Spleen (tissue), 13 donors: ENCODE measurements at places on chromosomes 5 and 9.
A peak's percentile ranks its signal among the peaks of the same experiment; 100 is the strongest.

DNA sequence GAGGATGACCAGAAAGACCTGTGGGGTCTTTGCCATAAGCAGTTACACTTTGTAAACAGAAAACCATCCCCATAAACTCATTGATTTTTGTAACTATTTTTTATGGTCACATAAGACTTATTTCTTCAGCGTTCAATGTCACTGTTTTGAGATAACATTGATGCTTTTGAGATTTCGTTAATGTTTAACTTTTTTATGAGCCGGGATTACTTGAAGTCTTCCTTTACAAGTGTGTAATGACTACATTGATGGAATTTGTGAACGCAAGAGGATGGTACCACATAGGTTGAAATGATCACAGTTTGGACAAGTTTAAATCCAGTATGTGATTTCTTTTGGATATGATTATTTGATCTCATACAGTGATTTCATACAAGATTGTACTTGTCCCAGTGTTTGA, 1.8 kb downstream of the SLC12A2 start:
- DNase-seq = no peak

GRCh38 chr5:169301986-169302385, 1.0 kb upstream of the SLIT3 start:
- DNase-seq = no peak

- no peak for DNase-seq
Measured at GRCh38 chr5:32153723-32154122, 20.4 kb downstream of the GOLPH3 start.

- DNase-seq = no peak
Measured at GRCh38 chr5:81253875-81254274, 20.8 kb downstream of the CKMT2 start.

DNA sequence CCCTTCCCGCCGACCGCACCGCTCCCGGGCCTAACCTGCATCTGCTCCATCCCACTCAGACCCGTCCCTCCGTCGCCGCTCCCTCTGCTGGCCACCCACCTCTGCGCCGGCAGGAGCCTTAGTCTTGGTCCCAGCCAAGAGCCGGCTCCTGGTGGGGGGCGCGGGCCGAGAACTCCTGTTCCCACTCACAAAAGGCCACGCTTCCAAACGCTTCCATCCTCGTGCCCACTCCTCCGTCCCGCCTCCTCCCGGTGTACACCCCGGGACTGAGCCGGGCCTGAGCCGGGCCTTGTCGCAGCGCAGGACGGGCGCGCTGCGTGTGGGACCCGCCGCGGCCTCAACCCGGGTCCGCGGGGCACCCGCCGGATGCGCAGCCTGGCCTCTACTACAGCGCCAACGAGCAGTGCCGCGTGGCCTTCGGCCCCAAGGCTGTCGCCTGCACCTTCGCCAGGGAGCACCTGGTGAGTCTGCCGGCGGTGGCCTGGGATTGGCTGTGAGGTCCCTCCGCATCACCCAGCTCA, 7.5 kb downstream of the ADAMTS13 start:
- DNase-seq = peak; percentile 82

GRCh38 chr5:9233035-9233434, 312.8 kb downstream of the SEMA5A start:
- no peak for DNase-seq

GRCh38 chr5:7813576-7813975, 37.4 kb downstream of the CFAP90 start:
- no peak for DNase-seq

DNA sequence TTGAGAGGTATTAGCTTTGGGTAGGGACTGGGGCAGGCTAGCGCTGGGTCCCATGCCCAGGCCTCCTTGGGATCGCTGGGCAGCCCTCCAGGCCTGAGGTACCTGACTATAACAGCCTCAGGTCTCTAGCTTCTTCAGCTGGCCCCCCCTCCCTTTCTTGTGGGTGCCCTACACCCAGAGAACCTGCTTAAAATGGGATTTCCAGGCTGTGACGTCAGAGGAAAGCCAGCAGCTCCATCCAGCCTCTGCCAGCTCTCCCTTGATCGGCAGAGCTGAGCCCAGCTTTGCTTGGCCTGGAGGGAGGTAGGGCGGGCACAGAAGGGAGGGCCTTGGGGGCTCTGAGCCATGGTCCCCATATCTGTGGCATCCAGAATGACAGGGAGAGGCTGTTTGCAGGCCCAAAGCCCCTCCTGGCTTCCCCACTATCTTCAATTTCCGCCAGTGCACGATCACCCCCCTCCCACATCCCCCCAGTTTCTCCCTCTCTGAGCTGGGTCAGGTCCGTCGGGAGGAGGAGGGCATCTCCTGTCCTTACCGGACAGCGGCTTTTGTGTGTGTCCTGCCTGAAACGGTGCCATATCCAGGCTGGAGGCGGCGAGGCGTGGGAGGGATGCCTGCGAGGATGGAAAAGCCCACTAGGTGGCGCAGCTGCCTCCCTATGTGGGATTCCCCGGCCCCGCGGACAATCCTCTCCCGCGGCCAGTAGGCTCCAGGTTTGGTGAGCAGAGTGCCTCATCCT, 10.8 kb downstream of the REEP2 start:
- peak; percentile 95 for DNase-seq

DNA sequence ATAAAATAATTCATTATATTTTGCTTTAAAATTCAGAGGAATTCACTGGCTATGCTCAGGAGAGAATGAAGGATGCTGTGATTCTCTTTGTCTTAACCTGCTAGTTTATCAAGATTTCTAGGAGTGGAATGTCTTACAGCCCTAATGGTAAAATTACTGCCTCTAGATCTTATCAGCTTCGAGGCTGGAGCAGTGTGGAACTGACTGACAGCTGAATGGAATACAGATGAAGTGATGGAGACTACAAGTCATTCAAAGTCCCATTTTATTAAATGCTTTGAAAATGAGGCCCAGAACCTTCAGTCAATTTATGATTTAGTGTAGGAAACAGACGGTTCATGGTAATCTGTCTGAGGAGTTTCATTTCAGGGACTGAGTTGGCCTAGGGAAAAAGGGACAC, 202.1 kb downstream of the RFX3 start:
- DNase-seq = no peak

DNA sequence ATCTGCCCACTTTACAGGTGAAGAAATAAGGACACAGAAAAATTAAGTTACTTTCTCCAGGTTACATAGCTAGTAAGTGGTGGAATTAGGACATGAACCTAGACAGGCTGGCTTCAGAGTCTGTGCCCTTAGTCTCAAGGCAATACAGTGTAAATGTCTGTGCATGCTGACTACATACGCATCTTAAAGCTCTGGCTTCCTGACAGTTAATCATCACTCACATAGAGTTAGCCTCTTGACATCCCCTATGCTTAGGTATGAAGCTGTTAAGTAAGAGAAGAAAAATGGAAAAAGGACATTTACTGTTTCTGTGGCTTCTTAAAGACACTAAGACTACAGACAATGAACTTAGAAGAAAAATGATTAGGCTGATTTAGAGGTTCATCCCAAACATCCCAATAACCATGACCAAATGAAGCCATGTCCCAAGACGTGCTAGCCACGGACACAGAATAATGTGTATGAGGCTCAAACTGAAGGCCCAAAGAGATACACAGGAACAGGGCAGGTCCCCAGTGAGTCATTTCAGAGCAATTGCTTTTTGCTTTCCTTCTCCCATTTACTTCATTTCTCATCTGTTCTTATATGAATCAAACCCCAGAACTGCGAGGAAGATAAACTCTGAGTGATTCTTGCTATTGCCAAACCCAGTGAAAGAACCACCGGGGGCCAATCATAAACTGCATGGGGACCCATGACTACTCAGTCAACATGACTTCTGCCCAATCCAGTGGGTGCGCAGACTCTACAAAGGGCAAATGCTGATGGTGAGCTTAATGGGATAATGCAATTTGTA, 100.0 kb upstream of the IFNK start:
- DNase-seq = no peak

DNA sequence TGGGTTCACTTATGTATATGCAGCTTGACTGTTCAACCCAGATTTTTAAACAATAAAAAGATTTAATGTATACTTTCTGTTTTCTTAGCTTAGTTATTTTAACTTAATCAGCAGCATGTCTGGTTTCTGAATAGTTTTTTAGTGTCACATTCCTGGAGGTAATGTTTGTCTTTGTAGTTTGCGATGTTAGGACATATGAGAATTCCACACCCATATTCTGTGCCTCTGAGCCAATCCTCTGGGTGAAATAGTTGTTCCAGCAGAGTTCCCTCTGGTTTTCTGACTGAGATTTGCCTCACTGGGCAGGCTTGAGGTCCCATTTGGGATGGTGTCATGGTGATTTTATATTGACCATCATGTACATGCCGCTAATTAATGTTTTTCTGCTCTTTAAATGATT, 48.6 kb downstream of the INIP start:
- DNase-seq = no peak

- DNase-seq = no peak
Measured at GRCh38 chr5:123427281-123427680, 4.1 kb upstream of the CEP120 start.

DNA sequence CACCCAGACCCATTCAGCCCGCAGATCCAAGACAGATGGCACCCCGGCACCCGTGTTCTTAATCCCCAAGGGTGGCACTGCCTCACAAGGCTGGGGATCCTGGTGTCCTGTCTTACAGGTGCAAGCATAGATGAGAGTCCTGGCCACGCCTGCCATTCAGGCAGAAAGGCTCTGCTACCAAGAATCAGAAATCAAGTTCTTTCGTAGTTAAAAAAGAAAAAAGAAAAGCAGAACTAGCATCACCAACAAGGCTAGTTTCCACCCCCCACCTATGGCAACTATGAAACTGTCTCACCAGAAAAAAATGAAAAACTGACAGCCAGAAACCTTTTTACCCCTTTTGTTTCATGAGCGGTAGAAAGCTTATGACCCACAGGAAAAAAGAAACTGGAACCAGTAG, 170.4 kb downstream of the SYK start:
- no peak for DNase-seq

- DNase-seq = no peak
Measured at GRCh38 chr5:44189255-44189654, 200.0 kb downstream of the FGF10 start.

GRCh38 chr9:137643921-137644320, 25.1 kb downstream of the EHMT1 start:
- peak; percentile 38 for DNase-seq

DNA sequence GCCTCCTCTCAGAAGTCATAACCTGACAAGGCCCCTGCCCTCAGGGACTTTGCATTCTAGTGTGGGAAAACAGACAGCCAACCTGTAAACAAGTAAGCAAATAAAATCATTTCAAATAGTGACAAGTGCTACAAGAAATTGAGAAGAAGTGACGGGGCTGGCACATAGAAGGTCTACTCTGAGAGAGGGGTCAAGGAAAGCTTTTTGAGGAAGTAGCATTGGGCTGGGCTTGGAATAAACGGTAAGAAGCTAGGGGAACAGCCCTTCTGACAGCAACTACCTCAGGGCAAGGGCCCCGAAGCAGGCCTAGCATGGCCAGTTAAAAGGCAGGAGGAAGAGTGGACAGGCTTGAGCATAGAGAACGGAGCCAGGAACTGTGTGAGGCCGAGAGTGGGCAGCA, 4.8 kb upstream of the SLC2A8 start:
- DNase-seq = peak; percentile 45

- no peak for DNase-seq
Measured at GRCh38 chr9:36154331-36154952, 14.7 kb upstream of the CCIN start.

- DNase-seq = no peak
Measured at GRCh38 chr5:72845889-72846288, 29.4 kb downstream of the TNPO1 start.

- DNase-seq = no peak
Measured at GRCh38 chr9:76562511-76562911, 103.5 kb downstream of the GCNT1 start.

GRCh38 chr9:93610206-93610605, 33.8 kb downstream of the PHF2 start:
- DNase-seq = no peak

DNA sequence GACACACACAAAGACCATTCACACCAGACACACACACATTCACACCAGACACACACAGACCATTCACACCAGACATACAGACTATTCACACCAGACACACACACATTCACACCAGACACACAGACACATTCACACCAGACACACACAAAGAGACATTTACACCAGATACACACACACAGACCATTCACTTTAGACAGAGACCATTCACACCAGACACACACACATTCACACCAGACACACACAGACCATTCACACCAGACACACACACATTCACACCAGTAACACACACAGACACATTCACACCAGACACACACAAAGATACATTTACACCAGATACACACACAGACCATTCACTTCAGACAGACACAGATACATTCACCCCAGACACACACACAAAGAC, 29.0 kb upstream of the FCN1 start:
- DNase-seq = no peak

- DNase-seq = no peak
Measured at GRCh38 chr9:357560-357959, 142.9 kb downstream of the DOCK8 start.

- no peak for DNase-seq
Measured at GRCh38 chr5:117107859-117108258, 533.2 kb upstream of the SEMA6A start.

- DNase-seq = no peak
Measured at GRCh38 chr9:129326061-129327005, 148.3 kb upstream of the IER5L start.
